ENCODE measurements at places on chromosomes 5 and 9.

- DNase-seq: no peak
Observed at GRCh38 chr9:34600908-34601307, 11.0 kb downstream of the RPP25L start.

- DNase-seq: no peak
Observed at GRCh38 chr9:5696884-5697283, 68.0 kb downstream of the RIC1 start.

DNA sequence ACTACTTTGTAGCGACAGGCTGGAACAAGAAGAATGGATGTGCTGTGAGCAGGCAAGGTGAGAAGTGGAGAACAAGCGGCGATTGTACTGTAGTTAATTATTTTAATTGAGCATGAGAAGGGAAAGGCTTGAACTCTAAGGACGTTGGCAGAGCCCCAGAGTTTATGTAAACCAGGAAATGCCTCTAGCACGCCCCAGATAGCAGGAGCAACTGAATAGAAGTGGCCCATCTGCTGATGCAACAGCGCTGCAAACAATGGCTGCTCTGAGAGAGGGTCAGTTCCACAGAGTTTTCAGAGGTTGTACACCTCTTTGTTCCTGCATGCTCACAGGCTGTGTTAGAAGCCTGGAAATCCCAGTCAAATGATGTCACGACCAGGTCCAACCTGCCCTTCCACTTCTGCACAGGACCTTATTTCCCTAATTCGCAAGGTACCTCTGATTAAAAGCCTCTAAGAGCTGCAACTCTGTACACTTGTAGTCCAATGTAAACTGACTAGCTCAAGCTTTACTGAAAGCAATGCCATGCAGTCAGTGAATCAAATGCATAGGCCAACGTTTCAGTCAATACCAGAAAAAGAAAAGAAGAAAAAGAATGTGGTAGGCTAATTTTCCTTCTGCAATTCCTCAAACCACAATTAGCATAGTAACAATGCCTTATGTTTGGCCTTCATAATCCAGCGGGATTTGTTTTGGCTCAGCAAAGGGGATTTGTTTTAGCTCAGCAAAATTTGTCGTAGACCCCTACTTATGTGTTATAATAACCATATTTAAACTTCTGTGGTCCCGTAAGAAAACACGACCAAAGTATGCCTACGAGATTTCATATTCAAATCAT is 119.6 kb upstream of the RETREG1 start:
- no peak for DNase-seq

GRCh38 chr9:121333950-121334773 is 35.9 kb downstream of the STOM start:
- DNase-seq: no peak

DNA sequence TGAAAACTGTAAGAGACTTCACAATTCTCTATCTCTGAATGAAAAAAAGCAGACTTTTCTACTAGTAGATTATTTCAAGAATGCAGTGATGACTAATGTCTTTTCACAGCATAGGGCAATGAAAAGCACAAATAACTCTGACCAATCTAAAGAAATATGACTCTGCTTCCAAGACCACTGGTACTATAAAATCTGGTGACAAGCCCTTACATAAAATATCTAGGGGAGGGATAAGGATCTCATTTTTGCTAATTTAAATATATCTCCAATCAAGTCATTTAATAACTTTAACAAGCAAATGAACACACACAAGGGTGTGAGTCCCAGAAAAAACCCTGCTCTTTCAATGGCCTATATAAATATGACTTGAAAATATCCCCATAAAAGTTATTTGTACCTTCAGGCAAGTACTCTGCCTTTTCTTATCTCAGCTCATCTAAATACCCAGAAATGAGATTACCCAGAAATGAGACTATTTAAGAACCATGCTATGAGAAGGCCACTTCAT is 105.2 kb downstream of the GNAQ start:
- no peak for DNase-seq

DNA sequence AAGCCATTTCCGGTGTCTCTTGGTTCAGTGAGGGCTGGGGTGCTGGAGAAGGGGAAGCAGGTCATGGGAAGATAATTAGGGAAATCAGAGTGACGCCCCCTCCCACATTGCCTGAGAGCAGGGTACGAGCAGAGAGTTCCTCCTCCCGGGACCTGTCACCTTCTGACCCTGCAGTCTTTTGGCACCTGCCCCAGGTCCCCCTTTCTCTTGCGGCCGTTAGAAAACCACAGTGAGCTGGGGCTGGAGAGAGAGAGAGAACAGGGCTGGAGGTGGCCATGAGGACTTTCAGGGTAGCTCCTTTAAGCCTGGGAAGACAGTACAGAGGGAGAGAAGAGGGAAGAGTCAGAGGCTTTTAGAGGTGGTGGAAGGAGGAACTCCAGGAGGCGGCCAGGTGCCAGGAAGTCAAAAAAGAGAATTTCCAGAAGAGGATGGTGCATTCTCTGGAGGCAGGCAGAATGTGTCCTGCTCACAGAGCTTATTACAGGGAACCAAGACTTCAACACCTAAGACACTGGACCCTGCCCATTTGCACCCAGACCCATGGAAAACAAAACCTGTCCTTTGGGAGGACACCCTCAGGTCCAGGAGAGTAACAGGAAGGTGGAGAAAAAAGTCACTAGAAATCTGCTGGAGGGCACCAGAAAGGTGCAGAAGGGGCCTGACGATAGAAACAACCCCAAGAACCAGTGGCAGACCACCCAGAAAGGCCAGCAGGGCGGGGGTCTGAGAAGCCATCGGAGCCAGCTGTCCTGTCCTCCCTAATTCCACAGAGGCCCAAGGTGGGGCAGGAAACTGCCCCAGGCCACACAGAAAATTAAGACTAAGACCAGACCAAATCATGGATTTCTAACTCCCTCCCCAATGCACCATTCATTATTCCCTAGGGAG is 6.5 kb upstream of the ACSL6 start:
- peak; percentile 16 for DNase-seq

DNA sequence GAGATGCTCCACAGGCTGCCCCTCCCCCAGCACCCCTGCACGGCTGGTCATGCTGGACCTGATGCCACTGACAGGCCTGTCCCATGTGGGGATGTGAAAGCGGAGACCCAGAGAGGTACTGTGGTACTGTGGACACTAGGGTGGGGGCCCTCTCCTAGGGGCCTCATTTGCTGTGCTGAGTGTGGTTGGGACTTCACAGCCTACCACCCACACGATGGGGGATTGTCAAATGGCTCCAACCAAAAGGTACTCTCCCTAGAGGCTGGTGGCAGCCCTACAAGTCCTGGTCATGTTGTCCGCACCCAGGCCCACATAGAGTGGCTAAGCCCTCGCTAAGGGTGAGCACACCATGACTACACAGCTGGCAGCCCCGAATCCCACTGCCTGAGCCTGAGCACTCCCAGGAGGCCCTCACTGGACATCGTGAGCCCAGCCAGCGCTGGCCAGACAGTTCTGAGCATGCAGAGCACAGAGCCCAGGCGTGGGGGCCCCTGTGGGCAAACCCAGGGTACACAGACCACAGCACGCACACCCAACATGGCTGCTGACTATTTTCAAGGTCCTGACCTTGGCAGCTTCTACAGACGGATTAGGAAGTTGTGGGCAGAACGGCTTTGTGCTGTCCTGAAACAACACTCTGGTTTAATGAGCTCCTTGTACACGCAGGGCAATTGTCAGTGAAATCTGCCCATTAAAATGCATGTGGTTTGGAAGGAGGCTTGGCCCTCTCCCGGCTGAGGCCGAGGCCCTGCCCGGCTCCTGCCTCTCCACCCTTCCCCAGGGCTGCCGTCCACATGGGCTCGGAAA is 214.1 kb downstream of the HSPA4 start:
- no peak for DNase-seq

DNA sequence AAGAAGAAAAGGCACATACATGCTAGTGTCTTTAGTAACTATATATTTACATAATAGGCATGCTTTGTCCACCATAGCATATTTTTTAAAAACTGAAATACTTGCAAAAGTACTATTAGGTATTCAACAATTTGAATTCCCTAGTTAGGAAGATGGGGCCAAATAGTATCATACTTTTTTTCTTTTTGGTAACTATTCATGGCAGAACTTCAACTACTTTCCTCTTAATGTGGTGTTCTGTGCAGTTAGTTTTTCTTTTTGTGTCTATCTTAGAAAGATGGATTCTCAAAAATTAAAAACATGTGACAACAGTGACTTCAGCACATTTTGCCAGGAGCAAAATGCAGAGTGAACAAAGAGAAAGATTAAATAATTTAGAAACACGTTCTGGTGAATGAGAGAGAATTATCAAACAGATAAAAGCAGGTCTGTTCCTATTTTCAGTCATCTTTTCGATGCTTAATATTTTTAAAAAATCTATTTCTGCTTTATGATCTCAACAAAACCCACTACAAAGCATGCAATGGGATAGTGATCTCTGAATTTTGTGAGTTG is 341.1 kb downstream of the ARL15 start:
- DNase-seq: no peak

GRCh38 chr5:2710910-2711309 is 40.6 kb downstream of the IRX2 start:
- no peak for DNase-seq

Data from CD4-positive, alpha-beta T cell treated with Interferon alpha-2 for 1 hour (primary cell).